ENCODE measurements at places on chromosomes 6 and 20. TPM values are rescaled to one million over a fixed set of nuclear protein-coding genes. Genes with fewer than 3 reads are reported as not detected.

DNA sequence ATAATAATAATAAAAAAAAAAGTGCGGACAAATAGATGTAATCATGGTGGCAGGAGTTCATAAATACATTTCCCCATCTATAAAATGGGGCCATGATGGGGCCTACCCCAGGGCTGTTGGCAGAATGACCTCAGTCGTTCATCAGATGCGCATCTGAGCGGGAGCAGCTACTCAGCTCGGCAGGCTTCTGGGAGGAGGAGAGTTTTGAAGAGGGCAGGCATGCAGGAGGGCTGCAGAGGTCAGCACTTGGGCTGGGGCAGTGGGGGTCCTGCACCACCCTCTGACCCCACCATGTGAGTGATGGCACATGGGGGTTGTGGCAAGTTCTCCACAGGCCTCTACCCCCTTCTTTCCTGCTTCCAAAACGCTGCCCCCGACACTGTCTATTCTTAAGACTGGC lies 373.5 kb downstream of the ZFAND3 start:
- DNase-seq = no peak

GRCh38 chr6:111951497-111952085 lies 78.3 kb upstream of the FYN start:
- DNase-seq = no peak

DNA sequence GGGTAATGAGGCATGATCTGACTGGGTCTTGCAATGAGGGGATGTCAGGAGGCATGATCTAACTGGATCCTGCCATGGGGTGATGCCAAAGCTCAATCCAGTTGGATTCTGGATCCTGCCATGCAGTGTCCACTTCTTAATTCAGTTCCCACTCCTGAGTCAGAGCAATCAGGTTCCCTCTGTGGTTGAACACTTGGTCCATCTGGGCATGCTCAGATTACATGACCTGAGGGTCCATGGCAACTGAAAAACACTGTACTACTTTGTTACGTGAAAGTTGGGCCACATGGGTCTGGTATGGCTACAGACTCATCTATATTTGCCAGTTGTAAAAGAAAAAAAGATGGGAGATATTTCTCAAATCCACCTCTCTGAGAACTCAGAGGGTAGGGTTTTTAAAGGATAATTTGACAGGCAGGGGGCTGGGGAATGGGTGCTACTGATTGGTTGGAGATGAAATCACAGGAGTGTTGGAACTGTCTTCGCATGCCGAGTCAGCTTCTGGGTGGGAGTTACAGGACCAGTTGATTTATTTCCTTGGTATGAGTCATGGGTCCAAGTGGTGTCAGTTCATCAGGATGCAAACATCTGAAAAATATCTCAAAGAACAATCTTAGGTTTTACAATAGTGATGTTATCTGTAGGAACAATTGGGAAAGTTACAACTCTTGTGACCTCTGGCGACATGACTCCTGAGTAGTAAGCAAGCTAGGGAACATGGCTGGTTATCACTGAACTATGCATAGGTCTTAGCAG lies 21.6 kb downstream of the C6orf163 start:
- DNase-seq = no peak

- no peak for DNase-seq
Measured at GRCh38 chr20:61886721-61887595, 178.7 kb downstream of the TAF4 start.

DNA sequence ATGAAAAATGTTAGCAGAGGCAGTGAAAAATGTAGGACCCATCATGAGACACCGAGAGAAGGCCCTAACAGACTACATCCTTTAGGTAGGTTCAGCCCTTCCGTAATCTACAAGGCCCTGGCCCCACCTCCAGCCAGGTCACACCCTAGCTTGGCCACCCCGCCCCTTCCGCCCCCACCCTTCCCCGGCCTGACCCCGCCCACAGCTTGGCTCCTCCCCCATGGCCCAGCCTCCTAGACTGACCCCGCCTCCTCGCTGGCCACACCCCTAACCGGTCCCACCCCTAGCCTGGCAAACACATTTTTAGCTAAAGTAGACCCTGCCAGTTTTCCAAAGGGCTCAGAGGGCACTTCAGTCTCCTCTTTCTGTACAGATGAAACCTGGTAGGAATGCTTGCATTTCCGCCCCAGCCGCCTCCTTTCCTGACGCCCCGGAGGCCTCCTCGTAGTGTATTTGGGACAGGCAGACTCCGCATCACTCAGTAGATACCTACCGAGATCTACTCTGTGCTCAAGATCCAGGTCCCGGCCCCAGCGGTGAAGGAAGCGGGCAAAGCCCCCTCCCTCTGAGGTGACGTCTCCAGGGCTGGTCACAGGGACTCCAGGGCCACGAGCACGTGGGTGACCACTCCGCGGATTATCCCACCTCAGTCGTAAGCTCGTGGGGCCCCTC lies 443.5 kb downstream of the PREX1 start:
- no peak for DNase-seq

- DNase-seq = no peak
Measured at GRCh38 chr20:52744441-52744840, 227.7 kb upstream of the TSHZ2 start.

- DNase-seq = peak; percentile 52
Measured at GRCh38 chr6:121652726-121653623, 217.5 kb downstream of the GJA1 start.

- DNase-seq = no peak
Measured at GRCh38 chr6:67591910-67592309, 1043.2 kb upstream of the ADGRB3 start.

- DNase-seq = no peak
Measured at GRCh38 chr6:158157064-158157764, 10.8 kb downstream of the SERAC1 start.

DNA sequence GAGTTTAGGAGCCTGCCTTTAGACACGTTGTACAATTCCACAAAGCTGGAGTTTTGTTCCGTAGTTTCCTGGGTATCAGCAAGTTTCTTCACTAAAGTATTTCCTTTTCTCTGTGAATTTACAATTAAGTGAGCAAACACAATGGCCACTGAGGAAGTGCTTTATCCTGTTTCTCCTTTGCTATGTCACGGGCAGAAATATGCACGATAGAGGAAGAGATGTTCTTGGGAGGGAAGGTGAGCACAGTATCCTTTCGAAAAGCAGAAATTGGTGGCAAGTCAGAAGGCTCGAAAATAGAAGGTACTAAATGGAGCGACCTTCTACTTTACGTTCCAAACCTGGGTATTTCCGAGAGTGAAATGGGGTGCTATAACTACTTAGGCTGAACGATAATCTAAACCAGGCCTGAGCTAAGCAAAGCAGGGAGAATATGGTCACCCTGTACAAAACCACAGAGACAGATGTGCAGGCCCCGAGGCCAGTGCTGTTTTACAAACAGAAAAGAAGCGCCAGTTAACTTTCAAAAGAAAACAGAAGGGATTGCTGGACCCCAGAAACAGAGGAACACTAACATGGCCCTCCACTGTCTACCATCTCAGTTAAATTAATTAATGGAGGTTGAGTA lies 259.6 kb downstream of the TBC1D7 start:
- DNase-seq = no peak

DNA sequence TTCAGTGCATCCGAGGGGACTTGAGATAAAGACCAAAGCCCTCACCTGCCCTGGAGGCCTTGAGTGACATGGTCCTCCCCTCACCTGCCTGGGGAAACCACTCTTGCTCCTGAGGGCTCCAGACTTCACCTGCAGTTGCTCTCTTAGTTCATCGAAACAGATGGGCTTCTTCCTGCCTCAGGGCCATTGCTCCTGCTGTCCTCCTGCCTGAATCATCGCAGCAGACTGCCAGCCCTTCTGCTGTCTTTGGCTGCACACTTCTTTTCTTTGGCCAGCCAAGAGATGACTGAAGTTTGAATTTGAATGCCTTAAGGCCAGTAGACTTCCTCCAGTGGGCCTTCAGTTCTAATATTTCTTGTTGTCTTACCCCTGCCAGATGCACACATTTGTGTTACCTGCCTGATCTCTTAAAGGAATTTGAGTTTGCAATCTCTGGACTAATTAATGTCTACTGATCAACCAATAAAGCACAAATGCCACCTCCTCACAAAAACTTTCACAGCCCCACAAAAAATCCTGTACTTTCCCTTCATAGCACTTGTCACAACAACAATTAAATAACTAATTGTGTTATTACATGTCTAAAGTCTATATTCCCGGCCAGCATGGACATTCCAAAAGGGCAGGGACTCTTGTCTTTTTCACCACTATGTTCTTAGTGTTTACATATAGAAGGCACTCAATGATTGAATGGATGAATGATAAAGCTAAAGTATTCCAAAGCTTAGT lies 56.7 kb upstream of the SGK1 start:
- no peak for DNase-seq

GRCh38 chr6:109783250-109783986 lies 92.3 kb downstream of the FIG4 start:
- DNase-seq = no peak

DNA sequence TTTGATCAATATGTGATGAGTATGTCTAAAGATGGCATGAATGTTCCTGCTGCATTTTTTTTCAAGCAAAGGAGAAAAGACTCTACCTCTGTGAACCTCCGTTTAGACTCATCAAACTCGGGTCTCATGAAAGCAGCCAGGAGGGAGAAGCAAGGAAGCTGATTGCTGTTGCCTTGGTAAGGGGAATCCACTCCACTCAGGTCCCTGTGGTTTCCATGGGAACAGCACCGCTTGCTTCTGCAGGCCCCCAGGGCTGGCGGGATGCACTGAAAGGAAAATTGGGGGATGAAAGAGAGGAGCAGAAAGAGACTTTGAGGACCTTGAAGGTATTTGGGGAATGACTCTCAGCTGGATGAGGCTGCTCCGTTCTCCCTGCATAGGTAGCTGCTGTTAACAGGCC lies 249.6 kb upstream of the RIN2 start:
- DNase-seq = no peak

DNA sequence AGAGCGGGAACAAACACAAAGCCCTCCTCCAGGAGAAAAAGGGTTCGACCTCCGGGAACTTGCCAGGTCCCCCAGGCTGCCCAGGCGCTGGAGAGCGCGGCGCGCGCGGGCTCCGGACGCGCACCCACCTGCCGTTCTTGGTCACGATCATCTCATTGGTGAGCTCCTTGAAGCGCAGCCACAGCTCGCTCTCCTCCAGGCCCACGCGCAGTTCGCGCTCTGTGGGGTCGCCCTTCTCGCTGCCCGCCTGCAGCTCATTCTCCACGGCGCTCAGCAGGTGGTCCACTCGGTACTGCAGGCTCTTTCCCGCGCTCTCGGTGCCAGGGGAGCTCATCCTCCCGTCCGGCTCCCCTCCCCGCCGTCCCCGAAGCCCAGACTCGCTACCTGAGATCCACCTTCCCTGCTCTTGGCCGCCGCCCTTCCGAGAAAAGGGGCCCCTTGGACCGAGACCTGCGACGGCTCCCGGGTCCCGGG lies 356 bp downstream of the TBXT start:
- no peak for DNase-seq

DNA sequence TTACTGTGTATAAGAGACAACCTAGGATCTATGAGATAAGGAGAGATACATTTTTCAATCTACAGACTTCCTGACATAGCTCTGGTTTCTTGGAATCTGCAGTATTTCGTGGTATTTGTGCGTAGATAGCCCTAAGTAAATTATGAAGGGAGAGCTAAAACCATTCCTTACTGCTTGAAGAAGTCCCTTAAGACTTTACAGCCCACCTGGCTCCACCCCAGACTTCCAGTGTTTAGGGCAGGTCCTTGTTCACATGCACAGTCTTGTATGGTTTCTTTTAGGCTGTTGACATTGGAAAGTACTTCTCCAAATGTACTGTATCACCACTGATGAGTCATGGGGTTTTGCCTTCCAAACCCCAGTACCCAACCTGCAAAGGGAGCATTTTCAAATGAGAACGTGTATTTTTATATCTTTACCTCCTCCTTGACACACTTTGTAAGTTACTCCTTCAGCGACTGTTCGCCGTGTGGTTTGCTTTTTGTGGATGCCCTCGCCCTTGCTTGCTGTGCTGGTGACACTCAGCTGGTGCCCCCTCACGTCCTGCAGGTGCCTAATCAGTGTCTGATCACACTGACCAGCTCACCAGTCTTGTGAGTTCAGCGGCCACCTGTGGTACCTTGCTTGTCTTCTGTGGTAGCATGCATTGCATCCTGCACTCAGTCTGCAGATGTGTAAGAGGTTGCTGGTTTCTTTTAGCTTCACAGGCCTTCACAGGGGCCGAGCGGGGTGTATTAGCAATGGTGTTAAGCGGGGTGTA lies 73.3 kb downstream of the IGF2R start:
- no peak for DNase-seq

DNA sequence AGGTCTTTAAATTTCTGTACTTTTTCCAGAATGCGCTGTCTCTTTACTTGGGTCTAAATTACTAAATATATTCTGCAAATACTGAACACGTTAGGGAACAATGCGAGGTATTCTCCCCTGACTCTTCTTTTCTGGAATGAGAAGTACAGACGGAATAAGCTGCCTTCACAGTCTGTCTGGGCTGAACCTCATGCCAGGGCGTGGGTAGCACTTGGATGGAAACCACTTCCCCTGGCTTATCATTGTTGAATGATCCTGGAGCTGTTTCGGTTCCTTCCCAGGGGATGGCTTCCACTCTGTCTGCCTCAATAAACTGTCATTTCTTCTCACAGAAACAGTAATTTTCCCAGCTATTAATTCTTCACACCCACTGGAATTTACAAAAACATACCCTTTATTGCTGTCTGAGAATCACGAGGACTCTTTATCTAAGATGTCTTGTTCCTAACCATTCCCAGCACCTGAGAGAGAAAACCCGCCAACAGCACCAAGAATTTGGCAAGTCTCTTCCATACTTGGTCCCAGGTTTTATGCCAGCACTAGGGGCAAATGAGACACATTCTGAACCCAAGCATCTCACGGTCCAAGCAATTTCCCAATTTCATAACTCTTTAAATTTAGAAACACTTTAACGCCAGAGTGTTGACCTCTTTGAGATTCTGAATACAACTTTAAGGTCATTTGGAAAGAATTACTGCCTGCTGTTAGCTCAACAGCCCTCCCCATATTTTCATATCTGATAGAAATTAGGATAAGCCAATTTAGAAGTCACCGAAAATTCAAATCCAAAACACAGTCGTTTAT lies 43.2 kb upstream of the ADGRF5 start:
- DNase-seq = no peak

HRH3 gene
- 4.2 TPM for total RNA-seq

EDN1 gene
- total RNA-seq = 4.3 TPM

F13A1 gene
- 61.0 TPM for total RNA-seq

COL21A1 gene
- total RNA-seq = 9.3 TPM

DNAAF9 gene
- 36.1 TPM for total RNA-seq

IL17A gene
- total RNA-seq = not detected

NOX3 gene
- total RNA-seq = not detected

C6orf58 gene
- total RNA-seq = 0.55 TPM

RIMS1 gene
- total RNA-seq = 5.2 TPM

MTFR2 gene
- total RNA-seq = 0.75 TPM

BPIFB4 gene
- not detected for total RNA-seq

All from ureter (tissue), 1 donor.